Activated CD4-positive, alpha-beta T cell treated with anti-CD3 and anti-CD28 coated beads, Interleukin-2, amount 10 ng/mL, durations not matched to agents 24 days and 14 days (primary cell): ENCODE measurements at places on chromosomes 5 and 9.

DNA sequence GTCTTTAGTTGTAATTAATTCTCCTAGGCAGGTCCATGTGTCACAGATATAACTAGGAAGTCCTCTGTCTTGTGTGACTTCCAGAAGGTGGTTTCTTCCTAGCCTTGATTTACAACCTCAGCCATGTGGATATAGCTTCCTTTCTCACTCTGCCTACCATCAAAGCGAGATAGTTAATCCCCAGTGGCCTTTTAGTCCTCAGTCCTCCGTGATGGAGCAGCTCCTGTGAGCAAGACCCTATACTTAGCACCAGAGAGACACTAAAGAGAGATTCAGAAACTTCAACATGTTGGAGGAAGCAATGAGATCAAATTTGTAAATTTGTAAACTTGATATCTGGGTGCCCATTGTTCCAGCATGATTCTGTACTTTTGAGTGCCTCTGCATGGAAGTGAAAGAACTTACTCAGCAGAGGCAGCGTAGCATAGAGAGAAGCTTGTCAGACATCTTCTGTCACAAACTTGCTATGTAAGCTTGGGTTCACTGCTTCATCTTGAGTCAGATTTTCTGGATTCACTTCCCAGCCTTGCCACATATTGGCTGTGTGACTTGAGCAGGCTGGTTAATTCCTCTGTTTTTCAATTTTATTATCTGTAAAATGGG, 170.2 kb upstream of the NR3C1 start:
- DNase-seq, result no peak

- no peak for DNase-seq
Observed at GRCh38 chr9:22105005-22105722, 96.1 kb upstream of the CDKN2B start.

DNA sequence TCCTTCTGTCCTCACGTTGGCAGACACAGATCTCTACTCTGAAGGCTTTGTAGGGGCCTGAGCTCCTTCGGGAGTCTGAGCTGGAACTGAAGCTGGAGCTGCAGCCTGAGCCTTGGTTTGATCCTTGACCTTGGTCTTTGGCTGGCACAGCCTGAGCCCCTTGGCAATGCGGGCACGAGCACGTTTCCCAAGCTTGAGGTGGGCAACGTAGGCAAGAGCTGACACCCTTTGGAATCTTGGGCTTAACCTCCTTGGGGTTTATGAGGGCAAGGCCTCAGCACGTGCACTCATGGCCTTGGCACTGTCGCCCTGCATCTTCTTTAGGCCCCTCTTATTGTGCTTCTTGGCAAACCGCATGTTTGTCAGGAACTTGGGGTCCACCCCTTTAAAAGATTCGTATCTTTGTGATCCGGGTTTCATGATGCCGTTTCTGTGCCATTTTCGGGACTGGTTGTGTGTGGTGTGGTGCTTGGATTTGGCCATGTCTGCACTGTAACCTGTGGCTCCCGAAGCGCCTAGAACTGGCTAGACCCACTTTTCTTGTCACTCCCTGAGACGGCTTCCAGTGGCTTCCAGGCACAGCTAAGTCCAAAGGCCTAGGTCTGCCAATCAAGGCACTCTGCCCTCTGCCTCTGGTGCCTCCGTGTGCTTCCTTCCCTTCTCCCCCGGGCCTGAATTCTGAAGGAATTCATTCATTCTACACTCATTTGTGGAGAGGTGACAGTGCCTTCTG, 1.4 kb downstream of the SUSD1 start:
- no peak for DNase-seq

DNA sequence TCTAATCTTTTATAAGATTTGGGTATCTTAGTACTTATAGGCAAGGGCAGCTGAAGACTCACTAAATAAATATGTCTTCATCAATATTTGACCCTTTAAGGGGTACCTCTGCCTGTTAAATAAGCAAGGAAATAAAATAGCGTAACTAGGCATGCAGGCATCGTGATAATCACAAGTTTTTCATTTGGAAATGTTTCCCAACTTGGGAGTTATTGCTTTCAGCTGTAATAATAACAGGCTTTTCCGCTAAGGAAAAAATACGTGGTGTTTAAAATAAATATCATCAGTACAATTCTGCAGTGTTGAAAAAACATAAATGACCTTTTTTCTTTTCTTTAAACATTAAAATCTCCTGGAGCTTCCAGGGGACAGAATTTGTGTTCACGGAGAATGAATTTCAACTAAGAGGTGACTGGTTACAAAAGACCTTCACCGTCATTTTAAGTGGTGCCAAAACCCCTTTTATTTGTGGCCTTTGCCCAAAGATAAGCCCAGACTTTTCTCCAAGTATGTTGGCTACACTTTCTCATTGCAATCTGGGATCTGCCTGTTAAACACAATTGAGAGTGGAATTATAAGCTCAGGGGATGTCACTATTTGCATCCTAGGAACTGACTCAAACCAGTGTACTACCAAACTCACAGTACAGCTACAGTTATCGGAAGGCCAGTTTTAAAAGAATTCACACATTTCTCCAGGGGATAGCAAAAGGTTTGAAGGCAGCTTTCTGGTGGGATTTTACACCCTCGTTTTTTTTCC, 218.6 kb downstream of the FBXL7 start:
- no peak for DNase-seq

DNA sequence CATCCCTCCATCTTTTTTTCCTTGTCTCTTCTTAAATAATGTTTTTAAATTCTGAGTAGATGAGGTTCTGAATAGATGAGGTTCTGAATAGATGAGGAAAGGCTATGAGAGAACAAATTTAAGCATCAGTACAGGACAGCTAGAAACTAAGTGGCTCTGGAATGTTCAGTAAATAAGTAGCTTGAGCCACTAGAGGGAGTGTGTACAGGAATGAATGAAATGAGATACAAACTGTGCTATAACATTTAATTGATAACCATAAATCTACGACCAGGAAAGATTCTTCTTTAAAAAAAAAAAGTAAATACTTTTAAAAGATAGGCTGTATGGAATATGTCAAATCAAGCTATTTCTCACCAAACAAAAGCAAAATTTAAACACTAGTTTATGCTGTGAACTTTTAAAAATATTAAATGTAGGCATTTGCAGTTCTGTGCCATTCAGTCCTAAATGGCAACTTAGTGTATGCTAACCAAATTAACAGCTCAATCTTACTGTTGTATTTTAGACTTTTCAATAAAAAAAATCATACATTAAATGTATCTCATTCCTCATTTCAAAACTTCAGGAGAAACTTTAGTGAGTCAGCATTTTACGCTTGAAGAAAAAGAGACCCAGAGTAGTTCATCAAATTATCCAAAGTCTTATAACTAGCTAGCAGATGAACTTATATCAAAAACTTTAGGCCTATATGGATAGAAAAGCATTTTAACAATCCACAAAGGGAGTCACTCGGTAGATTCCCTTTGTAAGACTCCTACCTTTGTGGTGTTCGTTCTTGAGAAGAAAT, 70.4 kb upstream of the SNX2 start:
- DNase-seq, result no peak

GRCh38 chr5:7014611-7015010, 301.4 kb downstream of the TENT4A start:
- no peak for DNase-seq

DNA sequence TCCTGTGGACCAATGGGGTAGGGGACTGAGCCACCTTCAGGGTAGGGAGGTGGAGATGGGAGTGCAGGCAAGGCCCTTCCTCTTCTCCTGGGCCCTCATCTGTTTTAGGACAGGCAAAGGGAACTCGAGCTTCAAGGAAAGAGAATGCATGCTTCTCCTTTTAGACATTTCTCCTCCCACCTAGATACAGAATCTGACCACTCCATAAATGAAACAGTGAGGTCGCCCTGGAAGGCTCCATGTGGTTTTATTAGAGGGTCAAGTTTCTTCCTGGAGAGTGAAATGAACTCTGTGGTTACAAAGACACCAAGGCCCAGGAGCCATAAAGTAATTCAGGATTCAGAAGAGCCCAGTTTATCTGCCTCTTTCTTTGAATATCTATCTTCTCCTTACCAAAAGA, 14.9 kb downstream of the LHFPL2 start:
- DNase-seq, result no peak

DNA sequence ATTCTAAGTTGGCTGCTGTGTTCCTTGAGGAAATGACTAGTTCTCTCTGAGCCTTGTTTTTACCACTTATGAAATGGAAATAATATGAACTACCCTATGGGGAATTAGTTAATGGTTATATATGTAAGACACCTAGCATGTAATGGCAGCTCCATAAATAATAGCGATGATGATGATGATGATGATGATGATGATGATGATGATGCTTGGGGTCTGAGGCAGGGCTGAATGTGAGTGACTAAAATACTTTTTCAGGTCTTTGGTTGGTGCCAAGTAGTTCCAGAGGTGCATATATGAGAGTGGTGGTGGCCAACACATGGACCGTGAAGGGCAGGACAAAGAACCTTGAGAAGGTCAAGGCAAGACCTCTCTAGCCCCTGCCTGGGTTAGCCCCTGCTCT, 123.3 kb upstream of the PANK3 start:
- DNase-seq, result no peak

DNA sequence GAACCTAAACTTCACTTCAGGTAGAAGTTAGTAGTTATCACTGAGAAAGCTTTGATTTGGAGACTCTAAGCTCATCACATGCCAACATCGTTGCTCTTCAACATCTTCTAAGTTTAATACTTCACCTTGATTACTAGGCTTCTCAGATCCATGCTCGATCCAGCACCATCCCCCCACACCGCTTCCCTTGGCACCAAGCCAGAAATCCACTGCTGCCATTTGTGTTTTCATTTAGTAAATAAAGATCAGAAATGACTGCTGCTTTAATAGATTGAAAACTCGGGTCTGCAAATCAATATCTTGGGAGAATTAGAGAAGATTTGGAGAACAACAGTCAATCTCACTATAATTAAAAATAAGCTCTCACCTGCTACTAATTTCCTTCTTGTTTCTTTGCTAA, 214.7 kb upstream of the NR4A3 start:
- no peak for DNase-seq

- DNase-seq, result no peak
Observed at GRCh38 chr5:76443066-76443800, 40.1 kb downstream of the IQGAP2 start.

GRCh38 chr9:124770359-124771020, 621 bp downstream of the NR6A1 start:
- DNase-seq, result peak; percentile 71

- no peak for DNase-seq
Observed at GRCh38 chr5:61401726-61402125, 69.7 kb downstream of the ZSWIM6 start.

DNA sequence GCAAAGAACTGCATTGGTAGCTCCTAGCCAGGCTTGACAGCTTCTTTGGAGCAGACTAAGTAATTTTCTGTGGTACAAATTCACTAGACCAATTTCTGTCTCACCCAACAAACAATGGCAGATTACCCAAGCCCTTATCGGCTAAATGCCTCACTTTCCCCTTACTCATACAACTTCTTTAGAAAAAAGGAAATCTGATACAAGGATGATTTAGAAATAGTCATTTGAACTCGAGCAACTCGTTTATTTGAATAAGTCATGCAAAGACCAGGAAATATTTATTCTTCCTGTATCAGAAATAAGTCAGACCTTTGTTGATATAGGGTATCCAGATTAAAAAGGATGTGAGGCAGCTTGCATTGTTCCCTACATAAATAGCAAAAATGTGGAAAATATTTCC, 170.4 kb upstream of the CDH6 start:
- DNase-seq, result no peak

DNA sequence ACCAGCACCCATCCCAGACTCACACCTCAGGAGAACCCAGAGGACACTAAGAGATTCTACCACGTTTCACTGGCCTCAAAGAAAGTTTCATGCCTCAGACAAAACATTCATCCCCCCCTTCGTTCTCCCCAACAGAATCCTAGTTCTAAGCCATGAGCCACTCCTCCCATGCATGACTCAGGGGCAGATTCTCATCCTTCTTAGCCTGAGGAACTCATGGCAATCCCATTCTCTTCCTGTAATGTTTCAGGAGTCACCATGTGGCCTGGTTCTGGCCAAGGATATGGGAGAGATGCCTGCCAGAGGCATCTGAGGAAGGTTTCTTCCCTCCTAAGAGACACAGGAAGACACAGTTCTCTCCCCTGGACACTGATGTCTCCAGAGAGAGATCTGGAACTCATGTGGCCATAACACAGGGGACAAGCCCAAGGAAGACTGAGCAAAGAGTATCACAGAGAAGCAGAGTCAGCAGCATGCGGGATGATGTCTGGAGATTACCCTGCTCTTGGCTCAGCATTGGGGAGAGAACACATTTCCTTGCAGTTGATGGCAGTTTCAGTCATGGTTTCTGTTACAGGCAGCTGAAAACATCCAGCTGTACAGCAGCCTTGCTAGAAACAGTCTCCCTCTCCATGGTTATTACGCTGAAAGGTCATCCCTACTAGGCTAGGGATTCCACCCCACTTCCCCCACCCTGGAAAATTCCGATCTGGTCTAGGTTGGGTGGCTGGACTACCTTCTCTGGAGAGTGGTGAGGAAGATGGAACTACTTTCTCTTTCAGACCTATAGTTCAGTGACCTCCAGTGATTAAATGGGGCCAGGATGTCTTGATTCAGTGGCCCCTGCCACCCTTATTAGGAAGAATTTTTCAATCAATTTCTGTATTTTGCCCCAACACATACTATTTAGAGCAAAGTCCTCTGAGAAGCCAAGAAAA, 115.4 kb downstream of the ZNF608 start:
- no peak for DNase-seq

DNA sequence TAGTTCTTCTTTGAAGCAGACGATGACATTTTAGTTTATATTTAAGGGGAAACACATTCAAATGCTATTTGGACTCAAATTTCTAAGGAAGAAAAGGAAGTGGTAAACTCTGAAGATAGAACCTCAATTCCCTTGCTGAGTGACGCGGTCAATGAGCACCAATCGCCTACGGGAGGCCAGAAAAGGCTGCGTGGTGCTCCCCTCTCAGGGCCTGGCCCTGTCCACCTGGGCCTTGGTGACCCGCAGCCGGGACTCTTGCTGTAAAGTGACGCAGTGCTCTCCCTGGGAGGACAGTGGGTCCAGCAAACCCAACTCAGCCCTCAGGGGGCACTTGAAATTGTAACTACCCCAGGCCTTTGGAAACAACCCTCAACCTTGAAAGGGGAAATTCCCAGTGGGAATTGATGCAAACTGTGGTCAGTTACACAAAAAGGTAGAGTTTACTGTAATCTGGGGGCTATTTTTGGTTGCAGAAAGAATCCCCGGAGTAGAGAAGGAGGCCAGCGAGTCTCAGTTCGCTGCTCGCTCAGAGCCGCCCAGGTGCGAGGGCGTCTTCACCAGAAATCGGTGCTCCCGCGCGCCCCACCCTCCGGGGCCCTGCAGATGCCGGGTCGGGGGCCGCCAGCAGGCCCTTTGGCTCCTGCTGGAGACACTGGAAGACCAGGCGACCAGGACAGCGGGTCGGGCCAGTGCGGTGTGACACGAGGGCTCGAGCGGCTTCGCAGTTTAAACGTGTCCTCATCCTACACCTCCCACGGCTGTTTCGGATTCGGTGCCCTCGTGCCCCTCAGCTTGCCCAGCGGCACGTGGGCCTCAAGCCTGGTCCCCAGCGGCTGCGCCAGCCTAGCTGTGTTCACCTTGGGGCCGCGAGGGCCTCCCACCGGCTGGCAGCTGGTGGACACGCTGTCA, 1.4 kb upstream of the ANKRD33B start:
- DNase-seq, result peak; percentile 66
